ENCODE measurements at places on chromosomes 12 and 14.
A peak's percentile ranks its signal among the peaks of the same experiment; 100 is the strongest.

DNA sequence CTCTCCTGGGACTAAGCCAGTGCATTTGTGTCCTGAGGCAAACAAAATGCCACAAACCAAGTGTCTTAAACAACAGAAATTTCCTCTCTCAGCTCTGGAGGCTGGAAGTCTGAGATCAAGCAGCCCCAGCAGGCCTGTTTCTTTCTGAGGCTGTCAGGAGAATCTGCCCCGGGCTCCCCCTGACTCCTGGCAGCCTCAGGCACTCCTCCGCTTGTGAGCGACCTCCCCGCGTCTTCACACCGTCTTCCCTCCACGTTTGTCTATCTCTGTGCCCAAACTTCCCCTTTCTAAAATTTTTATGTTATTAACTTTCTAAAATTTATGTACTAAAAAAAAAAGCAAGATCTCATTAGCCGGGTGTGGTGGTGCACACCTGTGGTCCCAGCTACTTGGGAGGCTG, 59.7 kb downstream of the RIMBP2 start:
- DNase-seq, result no peak

GRCh38 chr14:90534838-90535555, 138.2 kb downstream of the CALM1 start:
- no peak for DNase-seq

DNA sequence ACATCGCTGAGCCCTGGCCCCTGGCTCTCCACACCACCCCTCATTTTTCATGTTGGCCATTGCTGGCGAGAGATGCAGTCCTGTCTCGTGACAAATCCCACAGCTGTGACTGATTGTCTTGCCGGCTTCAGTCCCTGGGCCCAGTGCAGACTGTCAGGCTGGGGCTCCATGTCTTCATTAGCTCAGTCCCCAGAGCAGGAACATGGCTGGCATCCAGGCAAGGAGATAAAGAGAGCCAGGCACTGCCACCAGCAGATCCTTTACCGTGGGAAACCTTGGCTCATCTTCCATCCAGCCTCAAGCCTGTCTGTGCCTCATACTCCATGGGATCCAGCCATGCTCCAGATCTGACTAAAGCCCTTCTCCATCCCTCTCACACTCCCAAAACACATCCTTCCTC, 284.7 kb upstream of the FKBP4 start:
- no peak for DNase-seq

- no peak for DNase-seq
Observed at GRCh38 chr14:95541346-95541745, 6.5 kb downstream of the GLRX5 start.

DNA sequence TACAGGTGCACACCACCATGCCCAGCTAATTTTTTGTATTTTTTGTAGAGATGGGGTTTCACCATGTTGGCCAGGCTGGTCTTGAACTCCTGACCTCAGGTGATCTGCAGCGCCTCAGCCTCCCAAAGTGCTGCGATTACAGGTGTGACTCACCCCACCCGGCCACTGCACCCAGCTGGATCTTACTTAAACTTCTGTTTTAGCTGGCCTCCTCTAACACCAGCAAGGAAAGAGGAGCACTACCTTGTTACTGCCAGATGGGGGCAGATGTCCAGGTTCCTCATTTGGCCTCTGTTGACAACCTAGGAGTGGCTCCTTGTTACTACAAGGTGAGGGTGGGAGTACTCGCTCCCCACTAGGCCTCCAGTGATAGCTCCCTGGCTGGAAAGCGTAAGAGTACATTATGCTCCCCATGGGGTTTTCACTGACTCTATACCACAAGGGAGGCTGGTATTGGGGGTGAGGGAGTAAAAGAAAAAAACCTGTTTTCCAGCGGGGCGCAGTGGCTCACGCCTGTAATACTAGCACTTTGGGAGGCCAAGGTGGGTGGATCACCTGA, 13.2 kb upstream of the ARF6 start:
- peak; percentile 67 for DNase-seq

DNA sequence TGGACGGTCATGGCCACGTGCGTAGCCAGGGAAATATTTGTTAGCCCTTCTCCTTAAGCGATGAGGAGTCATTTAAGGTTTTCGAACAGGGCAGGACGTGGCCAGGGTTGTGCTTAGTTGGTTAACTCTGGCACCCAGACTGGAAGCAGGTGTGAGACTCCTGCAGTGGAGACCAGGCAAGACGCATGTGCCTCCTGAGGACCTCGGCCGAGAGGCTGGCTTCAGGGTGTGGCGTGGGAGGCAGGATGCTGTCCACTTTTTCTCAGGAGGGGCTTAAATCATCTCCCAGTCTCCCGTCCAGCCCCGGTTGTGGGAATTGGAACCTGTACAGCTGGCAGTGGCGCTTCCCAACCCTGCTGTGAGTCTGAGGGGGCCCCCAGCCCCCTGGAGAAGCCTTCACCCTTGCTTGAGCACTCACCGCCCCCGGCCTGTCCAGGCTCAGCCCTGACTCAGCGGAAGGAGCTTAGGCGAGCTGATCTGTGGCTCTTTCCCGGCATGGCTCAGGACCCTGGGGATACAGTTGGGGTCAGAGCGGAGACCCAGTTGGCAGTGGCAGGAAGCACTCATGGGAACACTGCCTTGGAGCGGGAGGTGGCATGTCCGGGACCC, 46.3 kb upstream of the TSPAN9 start:
- DNase-seq, result no peak

GRCh38 chr14:59292921-59293534, 104.6 kb downstream of the DAAM1 start:
- DNase-seq, result no peak

GRCh38 chr12:89393551-89394121, 41.3 kb upstream of the DUSP6 start:
- no peak for DNase-seq

GRCh38 chr12:115910057-115910456, 367.4 kb downstream of the MED13L start:
- DNase-seq, result no peak

DNA sequence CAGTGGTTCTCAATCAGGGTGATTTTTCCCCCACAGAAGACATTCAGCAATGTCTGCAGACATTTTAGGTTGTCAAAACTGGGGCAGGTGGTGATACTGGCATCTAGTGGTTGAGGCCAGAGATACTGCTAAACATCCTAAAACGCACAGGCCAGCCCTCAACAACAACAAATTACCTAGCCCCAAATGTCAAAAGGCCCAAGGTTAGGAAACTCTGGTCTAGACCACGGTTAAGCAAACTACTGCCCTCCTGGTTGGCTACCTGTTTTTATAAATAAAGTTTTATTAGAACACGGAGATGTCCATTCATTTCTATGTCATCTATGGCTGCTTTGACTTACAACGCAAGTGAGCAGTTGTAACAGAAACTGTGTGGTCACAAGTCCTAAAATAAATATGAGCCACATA, 186.7 kb downstream of the EFCAB11 start:
- peak; percentile 66 for DNase-seq

DNA sequence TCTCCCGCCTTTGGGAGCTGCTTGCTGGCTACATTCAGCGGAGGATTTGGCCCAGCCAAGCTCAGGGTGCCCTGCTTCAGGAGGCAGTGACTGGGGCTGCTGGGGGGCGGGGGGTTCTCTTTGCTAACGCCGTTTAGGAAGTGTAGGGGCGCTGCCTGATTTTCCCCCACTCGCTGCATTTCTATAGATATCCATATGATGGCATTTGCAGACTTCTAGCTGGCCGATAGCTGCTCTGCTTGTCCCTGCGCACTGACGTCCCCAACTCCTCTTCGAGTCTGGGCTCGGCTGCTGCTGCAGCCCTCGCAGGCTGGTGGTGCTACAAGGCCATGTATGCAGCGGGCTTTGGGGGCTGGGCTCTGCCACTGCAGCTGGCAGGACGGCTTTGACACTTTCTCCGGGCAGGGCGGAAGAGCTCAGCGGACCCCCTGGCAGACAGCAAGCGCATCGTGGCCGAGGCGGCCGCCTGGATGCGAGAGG, 3.1 kb downstream of the LRFN5 start:
- DNase-seq, result no peak

DNA sequence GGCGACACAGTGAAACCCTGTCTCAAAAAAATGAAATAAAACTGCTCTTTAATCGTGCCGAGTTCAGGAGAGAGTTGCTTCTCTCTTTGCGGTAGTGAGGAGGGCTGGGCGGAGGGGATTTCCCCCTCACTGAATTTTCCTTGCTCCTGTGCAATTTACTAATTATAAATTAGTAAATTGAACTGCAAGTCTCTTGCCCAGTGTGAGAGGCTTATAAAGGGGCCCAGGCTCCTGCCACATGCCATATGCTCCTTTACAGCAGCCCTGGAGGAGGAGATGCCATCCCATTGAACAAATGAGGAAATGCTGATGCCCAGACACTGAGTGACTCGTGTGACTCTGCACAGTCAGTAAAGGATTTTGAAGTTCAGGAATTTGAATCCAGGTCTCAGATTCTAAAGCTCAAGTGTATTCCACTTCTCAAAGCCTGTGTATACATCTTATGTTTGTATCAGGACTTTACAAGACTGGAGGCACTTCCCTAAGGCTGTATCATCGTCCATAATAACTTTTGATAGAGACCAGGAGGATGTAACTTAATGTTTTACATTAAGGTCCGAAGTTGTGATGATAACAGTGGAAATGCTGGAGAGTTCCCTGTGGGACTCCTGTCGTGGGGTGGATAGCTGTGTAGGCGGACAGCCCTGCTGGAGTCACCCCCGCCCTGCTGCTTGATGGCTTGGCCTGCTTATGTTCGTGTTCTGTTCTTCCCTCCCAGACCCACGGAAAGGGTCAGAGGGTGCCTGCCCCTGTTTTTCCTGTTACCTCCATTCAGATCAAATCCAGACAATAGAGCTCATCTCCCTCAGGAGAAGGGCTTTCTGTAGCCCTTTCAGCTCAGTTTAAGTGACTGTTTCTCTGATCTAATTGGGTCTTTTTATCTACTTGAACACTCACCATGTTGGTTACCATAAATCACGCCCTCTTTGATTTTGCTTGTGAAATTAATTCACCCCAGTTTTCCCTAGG, 13.9 kb downstream of the PELI2 start:
- DNase-seq, result no peak

DNA sequence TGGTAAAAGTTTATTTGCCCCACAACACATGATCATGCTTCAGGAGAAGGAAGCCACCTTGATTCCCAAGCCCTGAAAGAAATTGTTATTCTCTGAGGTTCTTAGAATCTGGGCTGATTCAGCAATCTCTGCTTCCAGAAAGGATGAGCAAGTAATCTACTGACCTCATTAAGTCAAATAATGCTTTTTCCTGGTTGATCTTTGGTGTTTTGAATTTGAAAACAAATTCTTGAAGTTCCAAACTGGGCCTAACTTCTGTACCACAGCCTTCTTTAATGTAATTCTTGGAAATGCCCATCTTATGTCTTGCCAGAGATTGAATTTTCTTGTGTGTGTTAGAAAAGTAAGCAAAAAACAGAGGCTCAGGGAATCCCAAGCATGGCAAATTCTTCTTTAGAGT, 319.2 kb upstream of the DDHD1 start:
- DNase-seq, result no peak

DNA sequence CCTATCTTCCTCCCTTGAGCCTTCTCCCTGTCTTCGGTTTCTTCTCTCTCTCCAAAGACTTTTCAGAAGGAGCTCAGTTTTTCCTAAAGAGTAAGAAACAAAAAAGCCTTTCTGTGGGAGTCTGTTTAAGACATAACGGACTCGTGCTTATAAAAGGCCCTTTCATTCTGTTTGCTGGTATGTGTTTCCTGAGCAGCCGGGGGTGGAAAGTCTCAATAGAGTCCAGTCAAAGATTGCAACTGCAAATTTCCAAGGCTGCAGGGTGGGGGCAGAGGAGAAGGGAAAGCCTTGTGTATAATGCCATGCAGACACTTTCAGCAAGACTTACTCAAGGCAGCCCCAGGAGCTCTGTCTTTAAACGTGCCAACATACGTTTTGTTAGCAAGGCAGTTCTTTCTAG, 62.2 kb downstream of the GNG2 start:
- DNase-seq, result no peak

All from NAMALWA (cell line).